A673 (cell line): ENCODE measurements at places on chromosomes 1 and 21. TPM values are rescaled to one million over a fixed set of nuclear protein-coding genes. Genes with fewer than 3 reads are reported as not detected.

LCE6A gene
- total RNA-seq: not detected in 2 replicates

DNA sequence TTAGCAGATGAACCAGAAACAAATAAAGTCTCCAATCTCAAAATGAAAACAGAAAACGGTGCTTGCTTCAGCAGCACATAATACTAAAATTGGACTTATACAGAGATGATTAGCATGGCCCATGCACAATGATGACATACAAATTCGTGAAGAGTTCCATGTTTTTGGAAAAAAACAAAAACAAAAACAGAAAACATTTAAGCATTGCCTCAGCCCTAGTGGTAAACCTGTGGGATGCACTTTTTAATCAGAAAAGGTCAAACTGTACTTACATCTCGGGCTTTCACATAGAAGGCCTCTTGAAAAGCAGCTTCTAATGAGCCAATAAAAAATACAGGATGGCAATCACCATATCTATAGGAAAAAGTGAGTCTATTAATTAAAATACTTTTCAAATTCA is 159.1 kb upstream of the DMRTA2 start:
- no peak overlapping the region for H3K27ac ChIP-seq
- H3K4me1 ChIP-seq: no peaks in the 10 kb centered on the region
- H3K4me3 ChIP-seq: no peak overlapping the region
- no peak for DNase-seq

SH3GLB1 gene
- total RNA-seq: 43.4 and 45.9 TPM in 2 replicates

LEMD1 gene
- total RNA-seq: 1.5 and 3.4 TPM in 2 replicates

CYP4A11 gene
- not detected in 2 replicates for total RNA-seq

ZBTB21 gene
- total RNA-seq: 19.5 and 20.7 TPM in 2 replicates

GRCh38 chr1:228009116-228009827 is 2.5 kb downstream of the WNT3A start:
- H3K27ac ChIP-seq: no peak overlapping the region
- H3K36me3 ChIP-seq: no peaks in the 10 kb centered on the region
- H3K4me3 ChIP-seq: no peak overlapping the region
- no peaks in the 10 kb centered on the region for H3K4me1 ChIP-seq

PHF13 gene
- 37.8 and 44.2 TPM in 2 replicates for total RNA-seq

SORT1 gene
- total RNA-seq: 52.4 and 56.5 TPM in 2 replicates

OR2L3 gene
- total RNA-seq: not detected in 2 replicates

KRTAP25-1 gene
- total RNA-seq: not detected in 2 replicates

DNA sequence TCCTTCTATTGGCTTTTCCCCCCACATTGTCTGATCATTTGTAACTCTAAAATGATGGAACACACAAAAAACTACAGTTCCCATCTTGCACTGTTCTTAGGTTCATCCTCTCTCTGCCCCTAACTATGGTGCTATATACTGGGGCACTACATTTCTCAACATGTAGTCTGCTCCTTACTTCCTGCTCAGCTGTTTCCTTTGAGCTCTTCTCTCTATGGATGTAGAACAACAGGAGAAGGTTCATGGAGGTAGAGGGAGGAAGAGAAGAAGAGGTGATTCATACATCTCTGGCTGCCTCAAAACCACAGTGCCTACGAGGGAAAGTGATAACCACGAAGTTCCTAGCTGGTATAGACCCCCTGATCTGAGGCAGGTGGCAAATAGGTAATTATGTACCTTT is 7.0 kb upstream of the C1orf146 start:
- no peaks in the 10 kb centered on the region for H3K27me3 ChIP-seq
- H3K27ac ChIP-seq: no peak overlapping the region
- H3K36me3 ChIP-seq: no peaks in the 10 kb centered on the region
- no peak overlapping the region for H3K4me3 ChIP-seq
- H3K4me1 ChIP-seq: no peaks in the 10 kb centered on the region

DNA sequence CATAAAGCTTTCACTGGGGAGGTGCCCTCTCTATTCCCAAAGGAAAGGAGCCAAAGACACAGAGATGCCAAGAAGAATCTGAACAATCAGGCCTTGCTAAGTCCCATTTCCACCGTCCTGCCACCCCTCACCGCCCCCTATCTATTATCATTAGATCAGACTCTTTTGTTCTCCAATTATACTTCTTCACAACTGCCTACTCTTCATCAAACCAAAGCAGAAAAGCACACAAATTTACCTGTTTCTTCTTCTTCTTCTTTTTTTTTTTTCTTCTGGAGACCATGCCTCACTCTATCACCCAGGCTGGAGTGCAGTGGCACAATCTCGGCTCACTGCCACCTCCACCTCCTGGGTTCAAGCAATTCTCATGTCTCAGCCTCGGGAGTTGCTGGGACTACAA is 43.1 kb upstream of the ARHGEF10L start:
- no peaks in the 10 kb centered on the region for H3K27me3 ChIP-seq
- no peak overlapping the region for H3K27ac ChIP-seq
- H3K36me3 ChIP-seq: no peaks in the 10 kb centered on the region
- H3K4me3 ChIP-seq: no peak overlapping the region
- DNase-seq: no peak

DNA sequence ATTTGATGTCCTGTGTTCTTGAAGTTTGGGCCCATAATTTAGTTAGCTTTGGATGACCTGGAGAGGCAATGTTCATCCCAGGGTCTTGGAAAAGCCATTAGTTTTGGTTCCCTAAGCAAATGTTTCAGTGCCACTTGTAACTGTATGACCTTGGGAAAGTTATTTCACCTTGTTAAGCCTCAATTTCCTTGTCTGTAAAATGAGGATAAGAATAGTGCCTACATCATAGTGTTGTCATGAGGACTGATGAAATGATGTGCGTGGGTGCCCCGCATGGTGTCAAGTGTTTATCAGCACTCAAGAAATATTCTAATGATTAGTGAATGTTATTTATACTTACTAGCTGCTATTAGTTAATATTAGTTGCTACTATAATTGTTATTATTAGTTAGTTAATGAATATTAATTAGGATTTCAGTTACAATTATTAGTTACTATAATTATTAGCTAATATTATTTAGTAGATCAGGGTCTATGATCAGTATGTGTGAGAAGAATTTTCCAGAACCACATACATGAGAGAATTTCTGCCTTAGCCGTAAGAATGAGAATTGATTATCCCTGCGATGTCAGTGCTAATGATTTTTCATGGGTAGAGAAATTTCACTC is 1.9 kb downstream of the SH3BGR start:
- no peaks in the 10 kb centered on the region for H3K27me3 ChIP-seq
- H3K4me3 ChIP-seq: no peak overlapping the region
- no peaks in the 10 kb centered on the region for H3K4me1 ChIP-seq
- no peaks in the 10 kb centered on the region for H3K36me3 ChIP-seq
- no peak overlapping the region for H3K27ac ChIP-seq

DNA sequence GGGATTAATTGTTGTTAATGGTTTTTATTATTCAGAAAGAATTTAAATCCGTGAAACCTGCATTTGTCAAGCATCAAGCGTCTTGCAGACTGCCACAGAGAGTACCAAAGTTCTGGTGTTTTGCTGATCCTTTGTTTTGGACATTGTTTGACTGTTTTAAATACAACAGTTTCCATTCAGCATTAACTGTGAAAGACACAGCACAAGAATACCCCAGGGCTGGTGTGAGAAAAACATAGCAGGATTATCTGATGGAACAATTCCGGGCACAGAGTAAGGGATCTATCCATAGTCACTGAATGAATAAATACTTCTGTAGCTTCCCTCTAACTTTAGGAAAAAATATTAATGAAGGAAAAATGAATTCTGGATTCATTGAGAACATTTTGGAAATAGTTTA is 202.3 kb downstream of the LTN1 start:
- H3K4me1 ChIP-seq: no peaks in the 10 kb centered on the region
- no peak for DNase-seq
- H3K36me3 ChIP-seq: no peaks in the 10 kb centered on the region
- no peaks in the 10 kb centered on the region for H3K27me3 ChIP-seq
